ENCODE measurements at places on chromosomes 16 and 17.
A peak's percentile ranks its signal among the peaks of the same experiment; 100 is the strongest.

GRCh38 chr17:7610641-7611040, 4.1 kb downstream of the FXR2 start:
- no peak for DNase-seq

- DNase-seq = no peak
Observed at GRCh38 chr17:5794881-5795506, 210.7 kb upstream of the NLRP1 start.

DNA sequence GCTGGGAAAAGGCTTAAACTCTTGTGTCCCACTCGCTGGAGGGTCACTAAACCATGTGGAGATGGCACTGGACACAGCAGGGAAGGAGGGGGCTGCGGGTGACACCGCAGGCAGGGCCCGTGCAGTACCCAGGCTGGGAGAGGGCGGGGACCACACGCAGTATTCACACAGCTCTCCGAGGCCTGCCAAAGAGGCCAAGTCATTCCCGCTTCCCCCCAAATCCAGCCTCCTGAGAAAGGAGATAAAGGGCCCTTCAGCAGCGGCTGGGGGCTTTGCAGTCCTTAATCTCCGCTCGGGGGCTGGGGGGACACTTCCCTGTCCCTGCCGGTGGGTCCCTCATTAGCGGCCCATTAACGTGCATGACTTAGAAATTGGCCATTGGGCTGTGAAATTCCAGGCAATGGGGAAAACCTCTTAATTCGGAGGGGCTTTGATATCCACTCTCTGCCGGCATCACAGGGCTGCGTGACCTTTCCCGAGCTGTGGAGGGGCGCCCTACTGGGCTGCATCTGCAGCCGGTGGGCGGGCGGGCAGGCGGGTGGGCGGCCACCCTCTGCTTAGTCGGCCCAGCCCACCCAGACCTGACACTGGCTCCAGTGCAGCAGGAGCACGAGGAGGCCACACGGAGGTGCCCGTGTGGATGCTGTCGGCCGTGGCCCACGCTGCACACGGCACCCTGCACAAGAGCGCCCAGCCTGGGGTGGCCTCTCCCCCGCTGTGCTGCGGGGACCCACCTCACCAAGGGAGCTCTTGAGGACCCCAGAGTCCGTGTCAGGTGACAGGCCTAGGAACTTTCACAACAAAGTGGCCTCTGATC, 2.6 kb upstream of the SLC38A8 start:
- DNase-seq = no peak

- DNase-seq = peak; percentile 94
Observed at GRCh38 chr17:6551869-6552531, 4.4 kb downstream of the PITPNM3 start.

- peak; percentile 29 for DNase-seq
Observed at GRCh38 chr17:59561042-59561441, 4.4 kb upstream of the DHX40 start.

GRCh38 chr17:4573669-4574068, 10.7 kb upstream of the SMTNL2 start:
- no peak for DNase-seq

GRCh38 chr17:76182016-76182764, 41.1 kb upstream of the FOXJ1 start:
- DNase-seq = peak; percentile 82

DNA sequence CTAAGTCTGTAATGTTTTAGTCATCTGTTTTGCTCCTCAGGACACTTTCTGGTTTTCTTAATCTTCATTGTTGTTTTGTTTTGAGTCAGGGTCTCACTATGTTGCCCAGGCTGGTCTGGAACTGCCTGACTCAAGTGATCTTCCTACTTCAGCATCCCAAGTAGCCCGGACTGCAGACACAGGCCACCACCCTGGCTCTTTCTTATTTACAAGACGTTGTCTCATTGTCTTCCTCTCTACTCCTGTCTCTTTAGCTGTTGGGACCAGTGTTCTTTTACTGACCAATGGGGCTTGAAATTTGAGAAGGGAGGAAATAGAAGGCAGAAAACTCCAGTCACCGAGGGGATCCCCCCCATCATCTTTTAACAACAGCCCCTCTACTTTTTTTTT, 1.2 kb downstream of the SCPEP1 start:
- DNase-seq = peak; percentile 10

DNA sequence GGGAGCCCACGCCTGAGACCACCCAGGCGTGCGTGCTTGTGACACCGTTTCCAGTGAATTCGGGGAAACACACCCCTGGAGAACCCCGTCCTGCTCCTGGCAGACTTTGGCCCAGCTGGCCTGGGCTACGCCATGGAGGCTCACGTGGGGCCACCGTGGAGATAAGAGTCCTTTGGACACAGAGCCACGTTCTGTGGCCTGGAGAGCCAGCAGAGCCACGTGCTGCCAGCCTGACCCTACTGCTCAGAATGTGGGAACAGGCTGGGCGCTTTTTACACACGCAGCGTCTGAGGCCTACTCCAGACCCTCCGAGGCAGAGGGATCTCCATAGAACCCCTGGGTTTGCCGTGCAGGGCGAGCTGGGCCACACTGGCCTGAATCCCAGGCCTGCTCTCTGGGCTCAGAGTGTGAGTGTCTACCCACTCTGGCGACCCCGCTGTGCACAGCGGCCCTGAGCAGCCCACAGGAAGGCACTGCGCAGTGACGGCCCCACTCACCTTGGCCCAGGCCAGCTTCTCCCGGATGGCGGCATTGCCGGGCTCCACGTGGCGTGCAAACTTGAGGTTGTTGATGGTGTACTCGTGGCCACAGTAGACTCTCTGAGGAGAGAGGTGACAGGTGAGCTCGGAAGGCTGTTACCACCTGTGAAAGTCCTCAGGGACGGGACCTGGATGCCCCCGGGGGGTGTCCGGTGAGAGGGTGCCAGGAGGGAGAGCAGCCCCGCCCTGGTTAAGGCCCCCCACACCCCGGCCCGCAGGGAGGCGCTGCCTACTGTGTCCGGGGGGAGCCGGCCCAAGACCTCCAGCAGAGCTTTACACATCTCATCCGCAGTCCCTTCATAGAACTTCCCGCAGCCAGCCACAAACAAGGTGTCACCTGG, 10.0 kb downstream of the HAGH start:
- no peak for DNase-seq
